ENCODE measurements at places on chromosomes 3 and 15. TPM values are rescaled to one million over a fixed set of nuclear protein-coding genes. Genes with fewer than 3 reads are reported as not detected.

- H3K27me3 ChIP-seq: no peaks in the 10 kb centered on the region
- H3K36me3 ChIP-seq: peaks cover 59% of the 10 kb centered on the region
- no peak for DNase-seq
- H3K27ac ChIP-seq: no peak overlapping the region
Measured at GRCh38 chr15:81314378-81314777, 9.6 kb downstream of the STARD5 start.

- DNase-seq: peak; percentile 20
- no peak overlapping the region for H3K4me3 ChIP-seq
- H3K27ac ChIP-seq: no peak overlapping the region
- H3K27me3 ChIP-seq: no peaks in the 10 kb centered on the region
- no peaks in the 10 kb centered on the region for H3K36me3 ChIP-seq
Measured at GRCh38 chr15:52006702-52007340, 12.2 kb upstream of the MAPK6 start.

ALDH1L1 gene
- 9.8 TPM for polyA plus RNA-seq

LNP1 gene
- polyA plus RNA-seq: 1.2 TPM

DNA sequence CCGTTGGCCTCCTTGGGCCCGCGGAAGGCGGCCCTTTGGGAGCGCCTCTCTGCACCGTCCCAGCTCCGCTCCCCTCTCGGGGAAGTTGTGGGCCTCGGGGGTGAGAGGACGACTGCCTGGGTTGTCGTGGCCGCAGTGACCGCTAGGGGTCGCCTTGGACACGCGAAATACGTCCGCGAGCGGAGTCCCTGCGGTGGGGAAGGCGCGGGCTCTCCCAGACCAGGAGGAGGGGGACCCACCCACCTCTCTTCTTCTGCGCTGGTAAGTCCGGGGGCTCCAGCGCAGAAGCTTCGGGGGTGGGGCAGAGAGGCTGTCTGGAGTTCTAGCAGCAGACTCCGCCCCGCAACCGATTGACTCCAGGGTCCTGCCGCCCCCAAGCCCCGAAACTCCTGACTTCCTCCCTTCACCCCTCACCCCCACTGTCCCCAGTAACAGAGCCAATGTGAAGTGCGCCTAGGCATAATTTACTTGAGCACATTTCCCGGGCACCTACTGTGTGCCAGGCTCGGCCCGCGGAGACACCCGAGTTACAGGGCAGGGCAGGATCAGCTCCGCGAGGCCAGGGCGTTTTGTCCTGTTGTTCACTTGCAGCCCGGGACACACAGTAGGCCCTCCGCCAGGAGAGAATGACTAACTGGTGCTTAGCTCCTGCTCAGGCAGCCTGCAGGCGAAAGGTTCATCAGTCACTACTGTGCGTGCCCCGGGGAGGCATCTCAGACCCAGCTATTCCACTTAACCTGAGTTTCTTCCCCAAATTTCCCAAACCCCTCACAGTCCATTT is 32.8 kb downstream of the DNASE1L3 start:
- peaks cover 74% of the 10 kb centered on the region for H3K4me1 ChIP-seq
- no peaks in the 10 kb centered on the region for H3K27me3 ChIP-seq
- peak overlapping the region; percentile 42 for H3K4me3 ChIP-seq
- H3K27ac ChIP-seq: peak overlapping the region; percentile 88
- no peaks in the 10 kb centered on the region for H3K36me3 ChIP-seq

SAXO2 gene
- polyA plus RNA-seq: 3.9 TPM

DNA sequence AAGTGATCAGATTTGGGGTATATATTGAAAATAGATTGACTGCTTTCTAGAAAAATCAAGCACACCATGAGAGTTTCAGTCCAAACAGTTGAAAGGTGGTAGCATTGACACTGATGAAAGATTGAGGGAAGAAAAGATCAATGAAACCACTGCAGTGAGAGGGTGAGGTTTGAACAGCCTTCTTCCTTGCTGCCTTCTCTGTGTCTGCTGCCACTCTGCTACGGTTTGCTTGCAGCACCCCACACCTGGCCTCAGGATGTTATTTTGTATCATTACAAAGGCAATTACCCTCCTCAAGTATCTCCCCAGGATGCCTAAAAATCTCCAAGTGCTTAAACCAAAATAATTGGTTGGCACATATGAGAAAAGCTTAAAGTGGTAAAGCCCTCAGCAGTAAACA is 683.6 kb upstream of the ARPP21 start:
- H3K27ac ChIP-seq: no peak overlapping the region
- no peak for DNase-seq
- no peak overlapping the region for H3K4me3 ChIP-seq

DNA sequence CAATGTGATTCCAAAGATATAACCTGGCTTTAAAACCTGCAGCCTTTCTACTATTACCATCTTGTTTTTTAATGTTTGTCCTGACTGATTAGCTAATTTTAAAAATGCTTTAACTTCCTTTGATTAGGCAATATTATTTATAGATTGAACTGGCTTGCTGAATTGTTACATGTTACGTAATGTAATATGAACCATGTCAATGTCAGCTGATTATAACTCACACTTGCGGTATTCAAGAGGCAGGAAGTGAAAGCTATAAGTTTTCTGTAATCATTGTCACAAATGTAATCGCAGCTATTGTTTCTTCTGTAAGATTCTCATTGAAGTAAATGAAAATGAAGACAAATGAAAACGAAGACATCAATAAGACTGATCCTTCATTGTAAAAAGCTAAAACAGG is 146.8 kb downstream of the ROBO2 start:
- no peaks in the 10 kb centered on the region for H3K36me3 ChIP-seq
- no peak overlapping the region for H3K27ac ChIP-seq
- DNase-seq: no peak
- no peaks in the 10 kb centered on the region for H3K27me3 ChIP-seq
- H3K4me1 ChIP-seq: no peaks in the 10 kb centered on the region

RBMS3 gene
- polyA plus RNA-seq: 3.8 TPM

DNA sequence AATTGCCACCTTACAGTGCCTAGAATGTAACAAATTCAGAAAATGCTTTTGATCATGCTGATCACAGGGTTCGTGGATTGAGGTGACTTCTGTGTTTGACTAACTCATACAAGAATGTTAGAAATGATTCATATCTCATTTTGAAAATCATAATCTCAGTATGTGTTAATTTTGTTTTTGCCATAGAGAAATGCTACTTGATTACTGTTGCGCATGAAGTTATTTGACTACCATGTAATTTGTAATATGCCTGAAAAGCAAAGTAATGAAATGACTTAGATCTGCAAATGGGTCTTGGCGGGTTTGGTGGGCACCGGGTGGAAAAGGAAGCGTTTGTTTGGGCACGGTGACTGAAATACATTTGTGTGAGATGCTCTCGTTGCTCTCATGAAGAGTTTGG is 173.6 kb upstream of the BHLHE40 start:
- peaks cover 8% of the 10 kb centered on the region for H3K4me1 ChIP-seq
- no peak for DNase-seq
- no peak overlapping the region for H3K27ac ChIP-seq
- no peaks in the 10 kb centered on the region for H3K27me3 ChIP-seq
- peaks cover 7% of the 10 kb centered on the region for H3K36me3 ChIP-seq
- no peak overlapping the region for H3K4me3 ChIP-seq

DNA sequence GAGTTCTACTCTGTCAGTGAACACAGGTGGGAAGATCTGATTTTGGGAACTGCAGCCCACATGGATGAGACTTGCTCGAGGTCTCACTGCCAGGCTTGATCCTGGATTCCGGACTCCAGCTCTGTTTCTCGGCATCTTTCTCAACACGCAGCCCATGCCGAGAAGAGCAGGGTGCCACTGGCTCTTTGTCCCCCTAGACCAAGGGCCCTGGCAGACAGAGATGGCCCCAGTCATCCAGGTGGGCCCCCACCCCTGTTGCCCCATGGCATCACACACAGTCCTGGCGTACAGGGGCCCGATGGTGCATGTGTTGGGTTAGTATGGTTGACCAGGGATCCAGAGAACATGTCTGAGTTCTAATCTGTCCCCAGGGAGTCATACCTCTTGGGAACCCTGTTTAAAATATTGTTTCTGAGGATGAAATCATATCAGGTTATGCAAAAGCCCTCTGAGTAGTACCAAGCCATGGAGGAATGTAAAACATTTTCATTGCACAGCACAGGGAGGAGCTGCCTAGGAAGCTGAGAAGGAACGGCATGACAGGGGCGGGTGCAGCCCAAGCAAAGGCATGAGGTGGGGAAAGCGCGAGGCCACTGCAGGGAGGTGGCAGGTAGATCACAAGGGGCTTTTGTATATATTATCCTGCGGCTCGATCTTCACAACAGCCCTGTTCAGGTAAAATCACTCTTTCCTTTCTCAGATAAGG is 320.6 kb downstream of the UACA start:
- H3K27me3 ChIP-seq: peaks cover 3% of the 10 kb centered on the region
- no peak overlapping the region for H3K27ac ChIP-seq
- DNase-seq: no peak
- H3K4me1 ChIP-seq: peaks cover 4% of the 10 kb centered on the region

SLMAP gene
- 26.7 TPM for polyA plus RNA-seq

HGD gene
- 12.8 TPM for polyA plus RNA-seq

FOXB1 gene
- polyA plus RNA-seq: not detected

OR5K2 gene
- not detected for polyA plus RNA-seq

DNA sequence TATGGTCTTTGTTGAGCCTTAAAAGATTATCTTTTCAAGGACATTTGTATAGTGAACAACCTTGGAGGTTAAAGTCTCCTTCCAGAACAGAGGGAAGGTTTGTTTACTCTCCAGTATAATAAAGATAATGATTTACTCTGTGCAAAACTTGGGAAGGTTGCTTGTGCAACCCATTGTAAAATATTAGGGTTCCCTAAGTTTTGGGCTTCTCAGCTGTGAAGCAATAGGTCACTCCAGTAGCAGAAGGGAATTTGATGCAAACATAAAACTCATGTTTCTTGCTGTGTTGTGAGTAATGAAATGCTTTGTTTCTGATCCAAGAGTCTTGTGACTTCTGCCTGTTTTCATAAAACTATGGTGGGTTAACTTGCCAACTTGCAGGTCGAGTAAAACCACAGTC is 177.5 kb downstream of the SUCNR1 start:
- no peaks in the 10 kb centered on the region for H3K27me3 ChIP-seq
- H3K4me3 ChIP-seq: no peak overlapping the region
- no peak overlapping the region for H3K27ac ChIP-seq
- H3K36me3 ChIP-seq: no peaks in the 10 kb centered on the region
- no peak for DNase-seq

DNA sequence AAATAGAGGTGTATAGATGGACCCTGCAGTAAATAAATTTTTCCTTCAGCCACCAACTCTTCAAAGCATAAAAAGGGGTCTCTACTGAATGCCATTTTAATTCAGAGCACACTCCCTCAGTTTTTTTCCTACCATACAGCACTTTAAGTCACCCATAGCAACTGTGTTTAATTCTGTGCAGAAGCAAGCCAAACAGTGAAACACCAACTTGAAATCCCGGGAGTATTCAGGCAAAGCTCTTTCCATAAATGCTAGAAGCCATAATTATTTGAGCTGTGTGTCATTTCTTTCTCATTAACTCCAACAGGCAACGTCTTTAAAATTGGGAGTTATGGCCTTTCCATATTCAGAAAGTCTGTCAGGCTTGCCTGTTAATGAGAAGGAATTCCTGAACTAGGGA is 562.1 kb downstream of the GRM7 start:
- no peak for DNase-seq
- H3K36me3 ChIP-seq: no peaks in the 10 kb centered on the region
- H3K4me1 ChIP-seq: no peaks in the 10 kb centered on the region
- no peak overlapping the region for H3K4me3 ChIP-seq

- H3K36me3 ChIP-seq: no peaks in the 10 kb centered on the region
- H3K27ac ChIP-seq: no peak overlapping the region
- H3K4me3 ChIP-seq: no peak overlapping the region
- DNase-seq: peak; percentile 14
- H3K27me3 ChIP-seq: no peaks in the 10 kb centered on the region
Measured at GRCh38 chr3:105195260-105195659, 171.4 kb upstream of the ALCAM start.

DNA sequence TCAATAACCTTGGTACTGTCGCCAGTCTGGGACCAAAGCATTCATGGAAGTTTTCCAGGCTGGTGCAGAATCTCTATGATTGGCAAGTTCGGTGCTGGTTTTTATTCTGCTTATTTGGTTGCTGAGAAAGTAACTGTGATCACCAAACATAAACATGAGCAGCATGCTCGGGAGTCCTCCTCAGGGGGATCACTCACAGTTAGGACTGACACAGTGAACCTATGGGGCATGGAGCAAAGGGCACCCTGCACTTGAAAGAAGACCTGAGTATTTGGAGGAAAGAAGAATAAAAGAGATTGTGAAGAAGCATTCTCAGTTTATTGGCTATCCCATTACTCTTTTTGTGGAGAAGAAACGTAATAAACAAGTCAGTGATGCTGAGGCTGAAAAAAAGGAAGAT is 19.1 kb upstream of the EIF2B5 start:
- H3K4me1 ChIP-seq: no peaks in the 10 kb centered on the region
- H3K36me3 ChIP-seq: no peaks in the 10 kb centered on the region
- no peak overlapping the region for H3K4me3 ChIP-seq
- H3K27me3 ChIP-seq: peaks cover 10% of the 10 kb centered on the region

- peak overlapping the region; percentile 33 for H3K27ac ChIP-seq
- no peaks in the 10 kb centered on the region for H3K27me3 ChIP-seq
- DNase-seq: no peak
Measured at GRCh38 chr15:38085114-38085513, 150.7 kb downstream of the TMCO5A start.

PRTG gene
- 0.53 TPM for polyA plus RNA-seq

DNA sequence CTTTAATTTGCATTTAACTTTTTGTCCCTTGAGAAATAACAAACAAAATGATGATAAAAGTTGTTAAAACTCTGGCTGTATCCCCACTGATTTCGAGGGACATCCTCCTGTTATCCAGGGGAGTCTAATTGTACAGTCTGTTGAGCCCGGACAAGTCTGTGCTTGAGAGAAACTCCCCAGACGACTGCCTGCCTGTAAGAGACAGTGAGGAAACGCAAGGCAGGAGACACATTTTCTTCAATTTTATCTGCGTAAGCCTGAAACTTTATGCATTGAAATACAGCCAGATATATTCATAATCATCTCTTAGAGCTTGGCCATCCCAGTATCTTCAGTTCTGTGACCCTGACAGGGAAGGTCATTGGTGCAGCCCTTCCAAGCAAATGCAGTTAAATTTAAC is 97.7 kb downstream of the ROBO2 start:
- H3K27me3 ChIP-seq: no peaks in the 10 kb centered on the region
- no peaks in the 10 kb centered on the region for H3K36me3 ChIP-seq
- DNase-seq: no peak
- no peak overlapping the region for H3K4me3 ChIP-seq
- H3K27ac ChIP-seq: no peak overlapping the region

BTBD1 gene
- polyA plus RNA-seq: 34.1 TPM

Data from stomach (tissue), 19 donors.